Upper lobe of right lung (tissue), 1 donor: ENCODE measurements at places on chromosomes 5 and 9. TPM values are rescaled to one million over a fixed set of nuclear protein-coding genes. Genes with fewer than 3 reads are reported as not detected.

DNA sequence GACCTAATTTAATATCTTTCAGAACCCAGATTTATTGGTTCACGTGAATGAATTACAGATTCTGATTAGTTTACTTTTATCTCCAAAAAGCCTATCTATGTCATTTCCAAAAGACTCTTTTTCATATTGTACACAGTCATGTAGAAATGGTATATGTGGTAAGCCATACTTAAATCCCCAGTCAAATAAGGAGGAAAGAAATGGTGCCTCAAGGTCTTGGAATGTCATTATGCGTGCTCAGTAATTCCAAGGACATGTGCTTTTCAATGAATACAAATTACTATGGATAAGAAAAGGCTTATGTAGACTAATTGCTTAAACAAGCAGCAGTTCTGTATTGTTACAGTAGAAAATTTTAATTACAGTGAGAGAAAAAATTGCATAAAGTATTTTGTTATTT is 64.1 kb upstream of the TYRP1 start:
- H3K4me3 ChIP-seq: no peak overlapping the region
- H3K4me1 ChIP-seq: no peaks in the 10 kb centered on the region
- DNase-seq: no peak
- no peak overlapping the region for H3K27ac ChIP-seq

Gene PCDHGA10
- total RNA-seq: 6.2 TPM

Gene AGXT2
- total RNA-seq: not detected

Gene HTR1A
- total RNA-seq: not detected

Gene WASHC1
- 21.7 TPM for total RNA-seq
